ENCODE measurements at places on chromosomes 3 and 15.

GRCh38 chr15:83571820-83572707 lies 81.9 kb upstream of the ADAMTSL3 start:
- no peak for DNase-seq

DNA sequence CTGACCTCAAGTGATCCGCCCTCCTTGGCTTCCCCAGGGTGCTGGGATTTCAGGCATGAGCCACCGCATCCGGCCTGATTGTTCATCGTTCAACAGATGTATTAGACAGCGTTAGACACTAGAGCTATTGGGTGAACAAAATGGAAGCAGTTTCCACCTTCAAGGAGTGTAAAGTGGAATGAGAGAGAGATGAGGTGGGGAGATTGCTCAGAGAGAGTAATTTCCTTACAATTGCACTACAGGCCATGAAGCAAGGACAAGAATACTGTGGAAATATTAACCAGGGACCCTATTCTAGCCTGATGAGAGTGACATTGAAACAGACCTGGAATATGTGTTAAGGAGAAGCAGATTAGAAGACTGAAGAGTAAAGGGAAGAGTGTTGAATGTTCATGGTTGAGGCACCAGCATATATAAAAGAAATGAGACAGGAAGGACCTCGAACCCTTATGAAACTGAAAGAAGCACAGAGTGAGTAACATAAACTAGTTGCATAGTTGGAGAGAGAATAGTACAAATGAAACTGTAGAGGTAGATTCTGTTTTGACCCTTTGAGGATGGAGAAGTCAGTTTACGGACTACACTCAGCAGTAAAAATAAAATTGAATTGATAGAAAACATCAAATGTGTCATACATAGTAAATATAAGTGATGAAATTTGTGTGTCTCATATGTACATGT lies 7.2 kb downstream of the RTF1 start:
- DNase-seq: no peak

DNA sequence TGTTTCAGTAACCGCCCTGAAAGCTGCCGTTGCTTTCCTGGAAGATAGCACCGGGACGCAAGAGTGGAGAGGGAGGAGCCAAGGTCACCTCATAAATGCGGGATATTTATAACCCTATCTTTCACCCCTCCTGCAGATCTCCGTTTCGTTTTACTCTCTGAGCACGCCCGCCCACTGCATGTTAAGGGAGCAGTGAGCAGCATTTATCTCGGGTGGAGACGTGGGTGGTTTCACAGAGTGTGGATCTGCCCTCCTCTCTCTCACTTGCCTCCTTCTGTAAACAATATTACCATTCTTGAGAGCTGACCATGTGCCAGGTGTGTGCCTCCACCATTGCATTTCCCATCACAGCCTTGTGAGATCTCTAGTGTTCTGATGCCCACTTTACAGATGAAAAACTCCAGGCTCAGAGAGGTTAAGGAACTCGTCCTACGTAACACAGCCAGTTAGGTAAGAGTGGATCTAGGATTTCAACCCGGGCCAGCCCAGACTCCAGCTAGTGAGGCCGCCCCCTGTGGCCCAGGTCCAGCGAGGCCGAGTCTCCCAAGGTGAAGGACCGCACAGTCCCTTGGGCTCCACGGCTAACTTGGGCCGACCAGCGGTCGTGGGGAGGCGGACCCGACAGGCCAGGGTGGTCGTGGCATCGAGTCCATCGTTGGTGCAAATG lies 16.9 kb upstream of the SEMA4B start:
- DNase-seq: no peak

- no peak for DNase-seq
These were observed 109.0 kb downstream of the OSBPL10 start for GRCh38 chr3:31871939-31872507.
